ENCODE measurements at places on chromosomes 4 and X.
A peak's percentile ranks its signal among the peaks of the same experiment; 100 is the strongest.

DNA sequence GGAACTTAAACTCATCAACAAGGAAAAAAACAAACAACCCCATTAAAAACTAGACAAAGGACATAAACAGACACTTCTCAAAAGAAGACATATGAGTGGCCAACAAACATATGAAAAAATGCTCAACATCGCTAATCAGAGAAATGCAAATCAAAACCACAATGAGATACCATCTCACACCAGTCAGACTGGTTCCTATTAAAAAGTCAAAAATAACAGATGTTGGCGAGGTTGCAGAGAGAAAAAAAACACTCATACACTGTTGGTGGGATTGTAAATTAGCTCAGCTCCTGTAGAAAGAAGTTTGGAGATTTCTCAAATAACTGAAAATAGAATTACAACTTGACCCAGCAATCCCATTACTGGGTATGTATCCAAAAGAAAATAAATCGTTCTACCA lies 28.7 kb downstream of the APLN start:
- no peak for DNase-seq

- peak; percentile 81 for DNase-seq
Measured at GRCh38 chrX:9340598-9341290, 124.1 kb upstream of the TBL1X start.

GRCh38 chrX:43641691-43642090 lies 14.4 kb upstream of the MAOA start:
- no peak for DNase-seq

DNA sequence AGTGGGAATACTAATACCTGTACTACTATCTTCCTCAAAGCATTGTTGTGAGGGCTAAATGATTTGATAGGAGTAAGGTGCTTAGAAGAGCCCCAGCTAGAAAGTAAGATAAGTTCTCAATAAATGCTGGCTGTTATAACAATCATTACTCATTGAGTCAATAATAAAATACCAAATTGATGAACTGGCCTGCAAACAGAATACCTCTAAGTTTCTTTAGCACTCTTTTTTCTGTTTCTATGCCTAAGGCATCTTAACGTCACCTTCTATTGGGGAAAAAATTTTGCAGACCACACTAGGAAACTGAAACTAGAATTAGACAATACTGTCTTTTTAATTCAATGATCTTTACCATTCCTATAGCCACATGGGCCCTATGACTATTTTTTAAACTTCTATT lies 1.2 kb downstream of the CLTRN start:
- DNase-seq, result no peak

DNA sequence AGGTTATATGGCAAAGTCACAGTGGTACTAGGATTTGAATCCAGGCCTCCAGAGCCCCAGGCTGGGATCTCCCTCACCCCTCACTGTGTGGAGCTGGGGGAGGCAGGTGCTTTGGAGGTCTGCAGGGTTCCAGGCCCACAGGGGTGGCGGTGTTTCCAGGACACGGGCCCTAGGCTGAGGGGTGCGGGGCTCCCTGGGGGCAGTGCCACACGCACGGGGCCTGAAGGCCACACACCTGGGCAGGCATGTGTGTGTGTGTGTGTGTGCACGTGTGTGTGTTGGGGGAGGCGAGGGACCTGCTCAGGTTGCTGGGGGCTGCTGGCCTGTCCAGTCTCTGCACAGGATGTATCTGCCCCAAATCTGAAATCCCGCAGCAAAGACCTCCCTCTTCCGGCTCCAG lies 18.8 kb downstream of the SH3TC1 start:
- no peak for DNase-seq
